ENCODE measurements at places on chromosomes 6 and 20.

- no peak for DNase-seq
Observed at GRCh38 chr20:63281742-63282665, 9.4 kb downstream of the ARFGAP1 start.

DNA sequence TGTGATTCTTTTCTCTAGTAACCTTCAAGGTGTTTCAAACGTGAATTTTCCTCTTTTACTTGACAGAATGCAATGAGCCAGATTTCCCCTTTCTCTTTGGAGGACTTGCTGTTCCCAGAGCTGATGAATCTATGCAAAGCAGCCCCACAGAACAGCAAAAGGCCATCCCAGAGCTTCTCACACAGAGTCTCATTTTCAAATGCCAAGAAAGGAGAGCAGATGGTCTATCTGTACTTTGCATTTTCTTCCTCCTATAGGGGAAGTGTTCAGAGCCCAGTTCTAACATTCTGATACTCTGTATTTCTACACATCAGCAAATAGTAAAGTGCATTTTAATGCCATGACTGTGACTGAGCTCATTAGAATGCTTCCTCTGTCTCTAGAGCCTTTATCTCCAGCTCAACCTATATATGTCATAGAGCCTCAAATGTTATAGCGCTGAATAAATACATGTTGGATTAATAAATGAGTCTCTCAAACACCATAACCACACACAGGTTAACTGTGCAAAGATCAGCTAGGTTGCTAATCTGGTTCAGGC, 81.8 kb upstream of the EYA4 start:
- DNase-seq = no peak

DNA sequence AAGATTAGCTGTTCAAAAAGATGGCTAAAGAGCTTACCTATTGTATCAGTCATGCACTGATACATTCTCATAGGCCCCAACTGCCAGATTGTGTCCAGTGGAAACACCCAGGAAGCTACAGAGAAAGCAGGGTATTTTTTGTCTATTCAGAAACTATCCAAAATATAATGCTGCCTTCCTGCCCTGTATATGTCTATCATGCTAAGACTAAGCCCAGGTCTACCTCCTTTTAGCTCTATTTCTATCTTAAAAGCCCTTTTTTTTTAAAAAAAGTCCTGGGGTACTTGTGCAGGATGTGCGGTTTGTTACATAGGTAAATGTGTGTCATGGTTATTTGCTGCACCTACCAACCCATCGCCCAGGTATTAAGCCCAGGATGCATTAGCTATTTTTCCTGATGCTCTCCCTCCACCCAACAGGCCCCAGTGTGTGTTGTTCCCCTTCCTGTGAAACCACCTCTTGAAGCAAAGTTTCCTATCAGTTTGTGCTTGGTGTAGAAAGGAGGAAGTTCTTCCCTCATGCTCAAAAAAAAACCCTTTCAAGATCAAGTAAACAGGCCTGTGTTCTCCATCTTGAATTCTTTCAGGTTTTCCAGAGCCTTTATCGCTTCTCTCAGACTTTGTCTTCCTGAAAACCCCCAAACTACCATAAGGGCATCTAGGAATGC, 514 bp downstream of the DEFB129 start:
- DNase-seq = peak; percentile 27

GRCh38 chr6:167704396-167704901, 122.3 kb upstream of the AFDN start:
- DNase-seq = no peak

DNA sequence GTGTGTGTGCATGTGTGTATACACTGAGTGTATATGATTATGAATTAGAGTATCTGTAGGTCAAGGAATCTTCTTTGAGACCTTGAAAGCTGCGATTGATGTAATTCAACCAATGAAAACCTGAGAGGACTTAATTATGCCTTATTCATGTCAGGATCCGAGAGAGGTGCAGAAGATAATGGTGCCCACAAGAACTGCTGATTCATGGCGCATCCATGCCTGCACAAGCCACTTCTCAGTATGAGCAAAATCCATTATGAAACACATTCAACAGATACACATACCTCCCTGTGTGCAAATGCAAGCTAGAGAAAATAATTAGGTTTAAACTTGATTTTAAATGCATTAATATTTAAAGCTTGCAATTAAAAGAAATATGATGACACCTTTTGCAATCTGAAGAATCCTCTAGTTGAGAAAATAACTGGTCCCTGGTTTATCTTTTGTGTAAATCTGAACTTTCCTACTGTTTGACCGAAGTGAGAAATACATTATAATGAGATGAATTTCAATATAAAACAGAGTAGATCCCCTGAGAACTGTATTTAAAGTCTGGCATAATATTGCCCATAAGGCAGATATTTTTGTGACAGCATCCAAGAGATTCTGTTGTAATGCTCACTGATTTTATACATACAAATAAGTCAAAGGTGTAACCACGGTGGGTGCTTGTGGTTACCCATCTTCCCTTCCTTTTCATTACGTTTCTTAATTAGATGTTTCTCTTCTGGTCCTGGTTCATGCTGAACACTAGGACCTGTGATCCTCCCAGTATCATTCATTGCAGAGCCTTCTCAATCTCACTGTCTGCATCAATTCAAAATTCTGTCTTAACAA, 45.6 kb downstream of the LY86 start:
- no peak for DNase-seq

- no peak for DNase-seq
Observed at GRCh38 chr6:20440296-20440695, 38.6 kb downstream of the E2F3 start.

GRCh38 chr6:131381709-131382093, 191.3 kb upstream of the ARG1 start:
- no peak for DNase-seq
